Activated T-cell treated with anti-CD3 and anti-CD28 coated beads, Interleukin-2, amount 50 U/mL, for 24 hours (primary cell): ENCODE measurements at places on chromosomes 12 and 14.

DNA sequence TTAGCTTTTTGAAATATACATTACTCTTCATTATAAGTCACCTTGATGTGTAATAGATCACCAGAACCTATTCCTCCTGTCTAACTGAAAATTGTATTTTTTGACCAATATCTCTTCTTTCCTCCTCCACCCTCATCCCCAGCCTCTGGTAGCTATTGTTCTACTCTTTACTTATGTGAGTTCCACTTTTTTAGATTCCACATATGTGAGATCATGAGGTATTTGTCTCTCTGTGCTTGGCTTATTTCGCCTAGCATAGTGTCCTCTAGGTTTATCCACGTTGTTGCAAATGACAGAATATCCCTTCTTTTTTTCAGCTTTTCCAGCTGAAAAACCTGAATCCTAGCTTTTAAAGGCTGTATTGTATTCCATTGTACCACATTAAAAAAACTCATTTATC is 82.1 kb downstream of the MIPOL1 start:
- DNase-seq: no peak

DNA sequence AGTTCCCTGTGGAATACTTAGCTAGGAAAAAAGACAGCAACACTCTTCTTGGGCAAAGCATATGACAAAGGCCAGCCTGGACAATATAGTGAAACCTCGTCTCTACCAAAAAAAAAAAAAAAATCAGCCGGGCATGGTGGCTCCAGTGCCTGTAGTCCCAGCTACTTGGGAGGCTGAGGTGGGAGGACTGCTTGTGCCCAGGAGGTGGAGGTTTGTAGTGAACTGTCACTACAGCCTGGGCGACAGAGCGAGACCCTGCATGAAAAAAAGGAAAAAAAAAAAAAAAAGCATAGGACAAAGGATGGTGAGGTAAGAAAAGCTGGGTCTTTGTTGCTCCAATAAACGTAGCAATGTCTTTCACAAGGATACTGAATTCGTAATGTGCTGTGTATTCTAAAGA is 1.1 kb downstream of the TXNDC16 start:
- DNase-seq: no peak

GRCh38 chr14:88995437-88996198 is 171.2 kb downstream of the TTC8 start:
- no peak for DNase-seq

DNA sequence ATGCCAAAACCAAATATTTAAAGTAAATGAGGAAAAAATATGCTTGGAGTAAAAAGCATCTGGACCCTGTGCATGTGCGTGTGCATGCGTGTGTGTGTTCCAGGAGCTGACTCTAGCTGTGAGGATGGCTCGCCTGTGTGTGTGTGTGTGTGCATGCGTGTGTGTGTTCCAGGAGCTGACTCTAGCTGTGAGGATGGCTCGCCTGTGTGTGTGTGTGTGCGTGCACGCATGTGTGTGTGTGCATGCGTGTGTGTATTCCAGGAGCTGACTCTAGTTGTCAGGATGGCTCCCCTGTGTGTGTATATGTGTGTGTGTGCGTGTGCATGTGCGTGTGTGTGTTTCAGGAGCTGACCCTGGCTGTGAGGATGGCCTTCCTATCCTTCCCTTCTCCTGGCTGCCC is 357.7 kb downstream of the CACNA1C start:
- DNase-seq: no peak

GRCh38 chr12:96571101-96571862 is 81.9 kb downstream of the CFAP54 start:
- no peak for DNase-seq

DNA sequence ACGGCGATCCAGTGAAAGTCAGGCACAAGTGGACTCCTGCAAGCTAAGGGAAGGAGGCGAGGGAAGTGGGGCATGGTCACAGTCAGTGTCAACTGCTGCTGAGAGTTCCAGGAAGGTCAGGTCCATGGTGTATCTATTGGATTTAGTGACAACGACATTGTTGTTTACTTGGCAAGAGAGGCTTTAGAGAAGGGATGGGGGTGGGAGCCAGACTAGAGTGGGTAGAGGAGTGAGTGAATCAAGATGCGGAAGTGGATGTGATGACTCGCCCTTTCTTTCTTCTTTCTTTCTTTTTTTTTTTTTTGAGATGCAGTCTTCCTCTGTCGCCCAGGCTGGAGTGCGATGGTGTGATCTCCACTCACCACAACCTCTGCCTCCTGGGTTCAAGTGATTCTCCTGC is 12.5 kb downstream of the P2RX7 start:
- no peak for DNase-seq

GRCh38 chr12:6534695-6534944 is 303 bp downstream of the GAPDH start:
- no peak for DNase-seq
